ENCODE measurements at places on chromosomes 2 and 18. TPM values are rescaled to one million over a fixed set of nuclear protein-coding genes. Genes with fewer than 3 reads are reported as not detected.

DNA sequence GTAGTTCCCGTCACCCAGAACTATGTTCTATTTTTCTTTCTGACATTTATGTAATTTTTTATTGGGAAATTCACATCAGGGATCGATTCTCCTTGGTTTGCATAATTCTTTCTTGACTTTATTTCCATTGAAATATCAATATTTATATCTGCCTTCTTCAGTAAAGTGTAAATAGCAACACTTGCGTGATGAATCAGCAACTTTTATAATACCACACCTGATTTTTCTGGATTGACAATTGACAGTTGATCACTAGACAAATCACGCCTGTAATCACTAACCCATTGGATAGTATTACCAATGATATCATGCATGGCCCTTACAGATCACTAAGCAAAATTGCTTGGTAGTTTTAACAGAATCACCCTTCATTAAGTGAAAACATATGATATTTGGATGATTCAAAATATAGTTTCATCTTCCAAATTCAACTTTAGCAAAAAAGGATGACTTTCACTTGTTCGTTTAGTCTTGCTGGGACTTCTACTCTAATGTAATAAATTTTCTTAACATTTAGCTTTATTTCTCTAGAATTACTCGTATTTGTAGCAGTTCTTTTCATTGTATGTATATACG lies 139.0 kb upstream of the RASGRP3 start:
- no peak for DNase-seq

GRCh38 chr2:1976112-1976511 lies 231.8 kb upstream of the PXDN start:
- DNase-seq: no peak

DNA sequence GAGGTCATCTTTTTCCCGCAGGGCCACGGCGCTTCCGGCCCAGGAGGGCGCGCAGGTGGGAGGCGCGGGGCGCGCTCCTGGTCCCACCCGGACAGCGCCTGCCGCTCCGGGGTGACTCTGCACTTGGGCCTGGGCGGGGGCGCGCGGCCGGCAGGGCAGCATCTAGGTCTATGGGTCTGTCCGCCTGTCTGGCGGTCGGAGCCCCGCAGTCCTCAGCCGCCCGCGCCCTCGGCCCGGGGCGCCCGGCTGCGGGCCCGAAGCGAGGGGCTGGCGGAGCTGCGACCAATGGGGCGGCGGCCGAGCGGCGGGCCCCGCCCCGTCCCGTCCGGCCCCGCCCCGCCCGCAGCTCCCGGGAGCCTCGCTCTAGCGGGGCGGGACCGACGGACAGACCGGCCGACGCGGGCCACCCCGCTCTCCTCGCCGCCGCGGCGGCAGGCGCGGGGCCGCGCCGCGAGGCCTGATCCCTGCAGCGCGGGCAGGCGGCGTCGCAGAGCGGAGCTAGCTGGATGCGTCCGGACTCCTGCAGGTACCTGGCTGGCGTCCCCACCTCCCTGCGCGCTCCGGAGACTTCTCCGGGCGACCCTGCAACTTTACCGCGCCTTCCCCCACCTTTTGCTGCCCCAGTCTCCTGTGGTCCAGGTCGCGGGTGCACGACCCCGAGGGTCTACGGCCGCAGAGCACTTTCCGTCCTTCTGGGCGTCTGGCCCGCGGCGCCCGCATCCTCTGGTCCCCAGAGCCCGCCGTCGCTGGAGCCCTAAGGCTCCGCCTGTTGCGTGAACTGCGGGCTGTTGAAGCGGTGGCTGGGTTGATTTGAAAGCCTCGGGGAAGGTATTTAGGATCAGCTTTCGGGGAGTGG lies at the start of gene KCNS3:
KCNS3 (plus strand) TSS at position 387 of the 856 bp plus-strand sequence. CDS start 52,342 bp downstream, outside the sequence.
- DNase-seq: no peak

- DNase-seq: peak; percentile 29
Observed at GRCh38 chr2:66813976-66814375, 379.1 kb downstream of the MEIS1 start.

GRCh38 chr18:49022311-49023161 lies 71.8 kb upstream of the SMAD7 start:
- no peak for DNase-seq

- DNase-seq: no peak
Observed at GRCh38 chr2:212943351-212943750, 208.1 kb downstream of the IKZF2 start.

DNA sequence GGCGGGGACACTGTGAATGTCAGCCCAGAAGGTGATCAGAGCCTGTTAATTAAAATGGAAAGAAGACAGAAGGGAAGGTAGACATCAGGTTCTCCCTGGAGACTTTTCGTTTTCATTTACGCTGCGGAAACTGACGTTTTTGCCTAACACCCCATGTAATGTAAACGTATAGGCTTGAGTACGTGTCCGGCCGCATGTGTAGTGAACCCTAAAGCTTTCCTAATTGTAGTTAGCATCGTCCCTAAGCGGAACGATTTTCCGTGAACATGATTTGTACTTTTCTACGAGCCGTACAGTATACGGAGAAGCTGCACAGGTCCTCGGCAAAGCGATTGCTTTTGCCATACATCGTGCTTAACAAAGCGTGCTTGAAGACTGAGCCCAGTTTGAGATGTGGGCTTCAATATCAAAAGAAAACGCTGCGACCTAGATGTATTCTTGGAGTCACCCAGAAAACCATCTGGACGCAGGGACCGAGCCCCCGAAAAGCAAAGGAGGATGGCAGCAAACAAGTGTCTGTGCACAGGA lies 284 bp downstream of the TIMM21 start:
- DNase-seq: no peak

GRCh38 chr2:47160660-47161059 lies 5.6 kb upstream of the STPG4 start:
- no peak for DNase-seq

DNA sequence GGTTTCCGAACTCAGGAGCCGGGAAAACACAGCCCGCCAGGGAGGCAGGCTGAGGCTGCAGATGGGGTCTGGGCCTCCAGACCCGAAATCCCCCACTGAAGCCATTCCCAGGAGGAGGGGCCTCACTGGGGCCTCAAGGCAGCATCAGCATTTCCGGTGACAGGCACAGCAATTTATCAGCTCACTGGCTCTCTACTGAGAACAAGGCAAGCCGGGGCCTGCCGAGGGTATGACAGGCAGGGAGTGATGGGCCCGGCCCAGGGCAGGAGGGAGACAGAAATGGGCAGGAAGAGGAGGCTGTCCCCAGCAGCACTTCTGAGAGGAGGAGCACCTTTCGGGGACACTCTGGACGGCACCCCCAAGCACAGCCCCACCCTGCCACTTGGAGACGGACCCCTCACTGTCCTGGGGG lies 12.5 kb downstream of the SDC1 start:
- peak; percentile 52 for DNase-seq

DNA sequence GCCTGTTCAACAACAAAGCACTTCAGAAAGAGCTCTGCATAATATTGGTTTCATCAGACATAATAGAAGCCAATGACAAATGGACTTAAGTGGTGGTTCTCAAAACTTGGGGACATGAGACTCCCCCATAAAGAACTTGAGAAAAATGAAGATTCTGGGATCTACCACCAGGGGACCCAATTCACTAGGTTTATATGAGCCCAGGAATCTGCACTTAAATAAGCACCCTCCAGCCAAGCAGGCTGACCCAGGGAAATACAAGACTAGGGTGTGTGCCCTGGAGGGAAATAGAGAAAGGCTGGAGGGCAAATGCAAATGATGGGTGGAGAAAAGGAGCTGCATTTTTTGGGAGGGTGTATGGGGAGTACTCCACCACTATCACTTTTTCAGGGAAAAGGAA lies 52.5 kb downstream of the SATB2 start:
- DNase-seq: no peak

STAT4 gene
- total RNA-seq: 0.51 TPM

EIF2B4 gene
- total RNA-seq: 28.6 TPM

DNA sequence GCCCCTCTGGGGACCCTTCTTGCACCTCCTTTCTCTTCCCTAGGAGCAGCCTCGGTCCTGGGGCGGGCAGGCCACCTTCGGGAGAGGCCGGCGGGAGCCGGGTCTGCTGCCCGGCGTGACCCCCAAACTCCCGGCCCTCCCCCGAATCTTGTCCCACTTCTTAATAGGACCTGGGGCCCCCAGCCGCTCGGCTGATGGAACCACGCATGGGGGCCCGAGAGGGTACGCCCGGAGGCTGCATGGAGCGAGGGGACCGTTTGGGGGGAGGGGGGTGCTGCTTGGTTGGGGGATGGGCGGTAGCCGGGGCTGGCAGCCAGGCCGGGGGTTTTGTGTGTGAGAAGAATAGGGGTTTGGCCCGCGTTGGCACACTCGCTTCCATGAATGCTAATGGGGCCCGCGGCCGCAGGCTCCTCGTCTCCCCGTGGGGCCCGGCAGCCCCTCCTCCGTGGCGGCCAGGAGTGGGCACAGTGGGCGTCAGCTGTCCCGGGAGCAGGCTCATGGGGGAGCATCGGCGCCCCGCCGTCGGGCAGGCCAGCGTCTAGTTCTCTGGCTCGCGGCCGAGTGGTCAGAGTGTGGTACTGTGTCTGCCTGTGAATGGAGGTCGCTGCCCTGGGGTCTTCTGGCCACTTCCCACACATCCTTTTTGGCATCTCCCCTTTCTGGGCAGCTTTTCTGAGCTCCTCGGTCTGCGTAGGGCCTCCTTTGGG lies 1.0 kb downstream of the GAREM2 start:
- no peak for DNase-seq

DNA sequence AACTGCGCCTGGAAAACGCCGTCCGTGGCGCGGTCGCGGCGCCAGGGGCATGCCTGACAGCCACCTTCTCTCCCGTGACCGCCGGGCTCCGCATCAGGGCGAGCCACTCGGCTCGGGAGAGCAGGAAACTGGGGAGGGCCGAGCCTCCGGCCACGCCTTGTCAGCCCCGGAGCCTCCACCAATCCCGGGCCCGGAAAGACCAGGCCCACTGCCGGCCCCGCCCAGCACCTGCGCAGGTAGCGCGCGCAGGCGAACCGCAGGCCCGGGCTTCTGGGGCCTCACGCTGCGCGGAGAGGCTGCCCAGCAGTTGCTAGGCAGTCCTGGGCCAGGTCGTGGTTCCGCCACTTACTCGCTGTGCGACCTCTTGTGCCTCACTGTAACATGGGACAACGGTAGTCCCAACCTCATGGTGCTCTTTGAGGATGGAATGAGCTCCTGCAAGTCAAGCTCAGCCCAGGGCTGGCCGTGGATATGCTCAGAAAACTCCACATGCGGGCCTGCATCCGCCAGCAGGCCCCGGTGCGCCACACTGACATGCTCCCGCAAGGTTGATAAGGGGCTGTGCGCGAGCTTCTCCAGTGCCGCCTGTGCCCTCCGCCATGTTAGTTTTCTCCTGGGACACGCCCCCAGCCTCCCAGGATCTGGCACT lies 97.1 kb downstream of the INHBB start:
- DNase-seq: no peak

DUSP19 gene
- total RNA-seq: 5.1 TPM

ST8SIA3 gene
- not detected for total RNA-seq

GALNT5 gene
- total RNA-seq: 32.4 TPM

DNA sequence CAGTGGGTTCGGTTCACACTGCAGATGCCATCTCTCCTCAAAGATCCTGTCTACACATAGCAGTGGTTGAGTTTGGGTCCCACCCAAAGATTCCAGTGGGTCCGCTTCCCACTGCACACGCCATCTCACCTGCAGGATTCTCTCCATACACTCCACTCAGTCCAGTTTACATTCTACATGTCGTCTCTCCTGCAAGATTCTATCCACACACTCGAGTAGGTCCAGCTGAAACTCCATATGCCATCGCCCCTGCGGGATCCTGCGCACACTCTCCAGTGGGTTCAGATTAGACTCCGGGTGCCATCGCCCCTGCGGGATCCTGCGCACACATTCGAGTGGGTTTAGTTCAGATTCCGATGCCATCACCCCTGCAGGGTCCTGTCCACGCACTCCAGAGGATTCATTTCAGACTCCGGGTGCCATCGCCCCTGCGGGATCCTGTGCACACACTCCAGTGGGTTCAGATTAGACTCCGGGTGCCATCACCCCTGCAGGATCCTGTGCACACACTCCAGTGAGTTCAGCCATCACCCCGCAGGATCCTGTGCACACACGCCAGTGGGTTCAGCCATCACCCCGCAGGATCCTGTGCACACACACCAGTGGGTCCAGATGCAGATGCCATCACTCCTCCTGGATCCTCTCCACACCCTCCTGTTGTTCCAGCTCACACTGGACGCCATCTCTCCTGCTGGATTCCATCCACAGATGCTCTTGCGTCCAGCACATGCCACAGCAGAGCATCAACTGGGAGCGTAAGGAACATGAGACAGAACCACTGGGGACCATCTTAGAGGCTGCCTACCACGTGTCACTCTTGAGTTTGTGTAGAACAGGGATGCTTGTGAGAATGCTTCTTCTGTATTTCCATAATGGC lies 3.0 kb upstream of the PXDN start:
- no peak for DNase-seq

- no peak for DNase-seq
Observed at GRCh38 chr18:21057112-21057511, 54.5 kb downstream of the ROCK1 start.

EMILIN1 gene
- 251 TPM for total RNA-seq

GRCh38 chr2:171393487-171393886 lies 40.3 kb downstream of the METTL8 start:
- no peak for DNase-seq

DNA sequence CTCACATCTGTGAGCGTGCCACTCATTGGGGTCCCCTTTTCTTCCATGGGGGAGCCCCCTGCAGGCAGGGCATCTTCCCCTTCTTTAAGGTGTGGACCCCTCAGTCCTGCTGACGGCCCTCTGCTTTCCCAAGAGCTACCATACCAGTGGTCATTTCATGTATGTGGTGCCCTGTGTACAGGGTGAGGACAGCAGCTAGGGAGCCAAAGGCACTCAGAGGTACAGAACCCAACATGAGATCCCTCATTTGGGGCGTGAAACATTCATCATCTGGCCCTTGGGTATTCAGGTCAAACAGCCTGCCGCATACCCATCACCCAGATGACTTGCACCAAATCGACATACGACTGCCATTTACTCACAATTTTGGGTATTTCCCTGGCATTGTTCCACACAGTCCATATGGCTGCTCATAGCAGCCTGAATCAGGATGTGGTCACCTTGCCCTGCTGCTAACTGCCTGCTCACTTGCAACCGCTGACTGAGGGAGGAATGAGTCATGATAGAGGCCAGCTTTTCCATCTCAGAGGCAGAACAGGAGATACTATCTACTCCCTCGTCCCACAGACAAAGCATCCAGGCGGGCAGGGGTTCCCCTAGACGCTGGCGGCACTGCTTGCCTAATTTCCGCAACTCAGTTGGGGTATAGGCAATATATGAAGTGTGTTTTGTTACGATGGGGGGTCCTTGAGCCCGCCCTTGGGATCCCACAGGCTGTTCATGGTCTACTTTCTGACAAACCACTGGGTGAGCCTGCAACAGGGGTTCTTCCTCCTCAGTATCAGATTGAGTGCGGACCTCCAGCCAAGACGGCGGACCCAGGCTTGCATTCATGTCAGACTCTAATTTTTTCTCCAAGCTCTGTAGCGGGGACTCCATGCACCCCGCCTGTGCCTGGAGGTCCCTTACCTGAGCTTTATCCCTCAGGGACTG lies 228.6 kb downstream of the SATB2 start:
- peak; percentile 88 for DNase-seq
